ENCODE measurements at places on chromosomes 1 and 21.
A peak's percentile ranks its signal among the peaks of the same experiment; 100 is the strongest.

GRCh38 chr1:95073446-95073845 is 695 bp upstream of the ALG14 start:
- DNase-seq = no peak

DNA sequence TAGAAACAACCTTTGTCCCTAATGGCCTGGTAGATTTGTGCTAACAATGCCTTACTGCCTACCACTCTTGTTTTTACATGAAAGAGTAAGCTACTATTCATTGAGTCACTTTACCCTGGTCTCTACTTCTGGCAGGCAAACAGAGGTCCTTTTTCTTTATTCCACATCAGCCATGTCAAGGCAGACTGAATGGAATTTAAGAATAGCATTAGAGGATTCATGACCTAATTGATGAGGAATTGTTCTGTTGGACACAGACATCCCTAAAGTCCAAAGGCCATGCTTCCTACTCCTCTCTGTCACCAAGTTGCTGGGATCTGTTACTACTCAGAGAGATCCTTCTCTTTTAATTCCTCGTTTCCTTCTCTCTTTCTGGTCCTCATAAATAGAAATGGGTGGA is 229.1 kb upstream of the ZP4 start:
- DNase-seq = no peak

GRCh38 chr1:228157729-228158126 is 7.9 kb upstream of the IBA57 start:
- no peak for DNase-seq

GRCh38 chr1:184567009-184567408 is 180.2 kb downstream of the C1orf21 start:
- DNase-seq = no peak

GRCh38 chr1:108601708-108602410 is 42.0 kb downstream of the EEIG2 start:
- no peak for DNase-seq

GRCh38 chr1:190172651-190173430 is 304.8 kb downstream of the BRINP3 start:
- DNase-seq = peak; percentile 48

DNA sequence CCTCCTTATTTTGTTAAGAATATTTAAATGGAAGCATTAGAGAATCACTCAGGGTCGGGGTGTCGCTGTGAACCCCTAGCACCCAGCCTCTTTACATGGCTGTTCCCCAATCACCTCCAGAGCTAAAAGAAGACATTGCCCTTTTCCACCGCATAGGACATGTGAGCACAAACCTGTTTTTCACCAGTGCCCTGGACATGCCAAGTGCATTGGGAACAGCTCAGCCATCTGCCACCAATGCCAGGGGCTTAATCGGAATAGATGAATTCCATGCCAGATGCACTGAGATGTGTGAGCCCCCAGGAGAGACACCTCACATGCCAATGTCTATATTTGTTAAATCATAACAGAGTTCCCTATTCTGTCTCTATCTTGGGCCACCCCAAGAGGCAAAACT is 33.3 kb downstream of the EIF2D start:
- no peak for DNase-seq

Data from right forelimb (tissue), 1 donor.